ENCODE measurements at places on chromosomes 1 and 21.

GRCh38 chr21:41641510-41641815 is 125.4 kb downstream of the RIPK4 start:
- no peaks in the 10 kb centered on the region for H3K36me3 ChIP-seq
- no peak for DNase-seq
- no peaks in the 10 kb centered on the region for H3K4me1 ChIP-seq
- H3K27me3 ChIP-seq, result peaks cover 45% of the 10 kb centered on the region
- no peak overlapping the region for H3K27ac ChIP-seq
- H3K4me3 ChIP-seq, result no peak overlapping the region

GRCh38 chr1:204735042-204735441 is 49.5 kb upstream of the LRRN2 start:
- DNase-seq, result no peak
- no peak overlapping the region for H3K4me3 ChIP-seq
- peaks cover 58% of the 10 kb centered on the region for H3K27me3 ChIP-seq
- no peak overlapping the region for H3K27ac ChIP-seq
- H3K36me3 ChIP-seq, result peaks cover 8% of the 10 kb centered on the region
- no peaks in the 10 kb centered on the region for H3K4me1 ChIP-seq

GRCh38 chr1:55275151-55275748 is 60.1 kb upstream of the USP24 start:
- H3K4me1 ChIP-seq, result peaks cover 5% of the 10 kb centered on the region
- H3K27ac ChIP-seq, result no peak overlapping the region
- H3K4me3 ChIP-seq, result no peak overlapping the region
- peaks cover 20% of the 10 kb centered on the region for H3K27me3 ChIP-seq
- DNase-seq, result no peak

DNA sequence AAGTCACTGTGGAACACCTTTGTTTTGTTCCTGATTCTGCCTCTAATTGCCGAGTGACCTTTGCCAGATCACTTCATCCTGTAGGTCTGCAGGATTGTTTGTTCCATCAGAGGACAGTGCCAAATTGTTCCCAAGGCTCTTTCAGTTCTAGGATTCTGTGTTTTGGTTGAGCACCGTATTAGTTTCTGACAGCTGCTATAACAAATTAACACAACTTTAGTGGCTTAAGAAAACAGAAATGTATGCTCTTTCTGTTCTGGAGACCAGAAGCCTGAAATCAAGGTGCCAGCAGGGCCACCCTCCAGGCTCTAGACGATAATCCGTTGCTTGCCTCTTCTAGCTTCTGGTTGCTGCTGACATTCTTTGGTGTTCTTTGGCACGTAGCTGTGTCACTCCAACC is 3.4 kb upstream of the PIGR start:
- no peak overlapping the region for H3K27ac ChIP-seq
- no peak overlapping the region for H3K4me3 ChIP-seq
- peaks cover 32% of the 10 kb centered on the region for H3K27me3 ChIP-seq

DNA sequence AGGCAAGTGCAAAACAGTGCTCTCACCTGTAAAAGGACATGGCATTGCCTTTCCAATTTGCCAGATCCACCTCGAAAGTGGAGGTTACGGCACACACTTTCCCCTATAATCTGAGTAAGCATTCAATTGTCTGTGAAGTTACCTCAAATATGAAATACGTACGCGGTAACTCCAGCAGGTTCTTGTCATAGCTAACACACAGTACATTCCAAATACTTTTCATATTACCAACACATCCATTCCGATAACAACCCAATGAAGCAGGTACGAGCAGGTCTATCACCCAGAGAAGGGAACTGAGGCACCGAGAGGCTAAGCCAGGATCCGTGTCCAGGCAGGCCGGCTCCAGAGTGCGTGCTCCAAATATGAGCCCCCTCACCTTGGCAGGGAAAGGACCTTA is 46.8 kb upstream of the LPAR3 start:
- no peaks in the 10 kb centered on the region for H3K36me3 ChIP-seq
- H3K4me1 ChIP-seq, result peaks cover 10% of the 10 kb centered on the region
- H3K27ac ChIP-seq, result no peak overlapping the region
- DNase-seq, result no peak
- peaks cover 6% of the 10 kb centered on the region for H3K27me3 ChIP-seq

GRCh38 chr1:84236256-84236655 is 65.3 kb upstream of the SAMD13 start:
- H3K27ac ChIP-seq, result no peak overlapping the region
- DNase-seq, result no peak
- no peak overlapping the region for H3K4me3 ChIP-seq
- peaks cover 11% of the 10 kb centered on the region for H3K36me3 ChIP-seq

GRCh38 chr1:119275145-119276134 is 93.1 kb upstream of the HAO2 start:
- no peaks in the 10 kb centered on the region for H3K4me1 ChIP-seq
- no peak overlapping the region for H3K4me3 ChIP-seq
- peaks cover 13% of the 10 kb centered on the region for H3K27me3 ChIP-seq

- no peaks in the 10 kb centered on the region for H3K36me3 ChIP-seq
- H3K4me3 ChIP-seq, result no peak overlapping the region
- H3K27me3 ChIP-seq, result peaks cover 4% of the 10 kb centered on the region
- no peaks in the 10 kb centered on the region for H3K4me1 ChIP-seq
Measured at GRCh38 chr1:171037626-171038025, 53.1 kb upstream of the FMO3 start.

- no peak for DNase-seq
- H3K27ac ChIP-seq, result no peak overlapping the region
- H3K36me3 ChIP-seq, result peaks cover 11% of the 10 kb centered on the region
- H3K4me3 ChIP-seq, result no peak overlapping the region
- no peaks in the 10 kb centered on the region for H3K27me3 ChIP-seq
- no peaks in the 10 kb centered on the region for H3K4me1 ChIP-seq
Measured at GRCh38 chr1:236259043-236259442, 22.7 kb downstream of the ERO1B start.

DNA sequence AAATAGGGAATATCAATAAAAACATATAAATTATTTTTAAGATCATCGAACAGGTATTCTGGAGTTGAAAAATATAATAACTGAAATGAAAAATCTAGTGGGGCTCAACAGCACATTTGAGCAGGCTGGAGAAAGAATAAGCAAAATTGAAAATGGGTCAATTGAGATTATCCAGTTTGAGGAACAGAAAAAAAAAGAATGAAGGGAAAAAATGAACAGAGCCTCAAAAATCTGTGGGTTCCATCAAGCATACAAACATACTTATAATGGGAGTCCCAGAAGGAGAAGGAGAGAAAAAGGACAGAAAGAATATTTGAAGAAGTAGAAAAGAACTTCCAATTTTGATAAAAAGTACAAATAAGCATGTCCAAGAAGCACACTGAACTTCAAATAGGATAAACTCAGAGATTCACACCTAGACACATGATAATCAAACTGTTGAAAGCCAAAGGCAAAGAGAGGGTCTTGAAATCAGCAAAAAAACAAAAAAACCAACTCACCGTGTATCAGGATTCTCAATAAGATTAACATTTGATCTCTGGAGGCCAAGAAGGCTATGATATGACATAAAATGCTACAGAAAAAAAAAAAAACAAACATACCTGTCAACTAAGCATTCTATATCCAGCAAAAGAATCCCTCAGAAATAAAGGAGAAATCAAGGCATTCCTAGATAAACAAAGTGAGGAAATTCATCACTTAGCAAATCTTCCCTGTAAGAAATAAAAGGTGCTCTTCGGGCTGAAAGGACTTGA is 5.4 kb upstream of the COQ8A start:
- no peaks in the 10 kb centered on the region for H3K27me3 ChIP-seq
- peaks cover 6% of the 10 kb centered on the region for H3K4me1 ChIP-seq

- H3K4me1 ChIP-seq, result peaks cover 2% of the 10 kb centered on the region
- DNase-seq, result no peak
- H3K4me3 ChIP-seq, result no peak overlapping the region
- H3K36me3 ChIP-seq, result peaks cover 9% of the 10 kb centered on the region
- H3K27ac ChIP-seq, result no peak overlapping the region
Measured at GRCh38 chr1:61635557-61635956, 89.4 kb downstream of the TM2D1 start.
